Activated CD4-positive, alpha-beta T cell treated with anti-CD3 and anti-CD28 coated beads, Interleukin-10, Interleukin-2, amounts not matched to agents 100 ng/mL and 50 ng/mL, durations not matched to agents 16 hours and 8 hours (primary cell): ENCODE measurements at places on chromosomes 13 and 19.

DNA sequence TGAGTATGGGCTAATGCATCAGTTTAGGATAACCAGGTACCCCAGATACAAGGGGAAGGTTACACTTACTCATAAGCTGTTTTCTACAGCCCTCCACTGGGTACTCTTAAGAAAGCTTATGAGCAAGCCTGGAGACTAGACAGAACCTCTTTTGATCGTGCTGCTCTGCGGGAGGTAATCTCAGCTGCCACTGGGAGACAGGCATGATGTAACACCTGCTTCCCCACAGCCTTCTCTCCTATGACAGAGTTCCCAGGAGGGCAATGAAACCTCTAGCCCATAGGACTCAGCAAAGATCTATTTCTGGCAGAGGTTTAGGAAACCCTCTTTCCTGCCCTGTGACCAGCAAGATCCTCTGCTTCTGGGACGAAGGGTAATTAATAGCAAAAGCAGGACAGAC, 65.6 kb downstream of the WASF3 start:
- no peak for DNase-seq

DNA sequence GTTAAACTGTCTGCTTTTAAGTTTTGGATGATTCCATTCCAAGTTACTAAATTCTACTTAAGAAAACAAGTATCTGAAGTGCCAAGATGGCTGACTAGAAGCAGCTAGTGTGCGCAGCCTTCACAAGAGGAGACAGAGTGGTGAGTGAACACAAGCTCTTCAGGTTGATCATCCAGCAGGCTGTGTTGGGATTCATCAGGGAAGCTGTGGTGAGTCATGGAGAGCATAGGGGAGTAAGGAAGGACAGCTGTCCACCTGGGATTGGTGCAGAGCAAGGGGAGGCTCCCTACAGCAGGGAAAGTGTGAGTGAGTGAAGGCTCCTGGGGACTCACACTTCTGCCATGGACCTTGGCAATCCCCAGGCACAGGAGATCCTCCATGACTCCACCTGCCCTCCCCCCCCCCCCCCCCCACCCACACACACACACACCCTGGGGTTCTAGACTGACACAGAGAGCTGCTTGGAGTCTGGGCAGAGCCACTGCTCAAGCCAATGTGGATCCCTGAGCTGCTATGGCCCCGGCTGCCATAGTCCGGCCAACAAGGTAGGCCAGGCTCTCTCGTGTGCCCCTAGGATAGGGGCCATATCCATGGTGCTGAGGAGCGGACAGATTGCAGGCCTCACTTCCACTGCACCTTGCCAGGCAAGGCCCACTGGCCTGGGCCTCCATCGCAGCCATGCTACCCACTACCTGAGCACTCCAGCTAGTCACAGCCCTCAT, 23.5 kb downstream of the SLC25A15 start:
- no peak for DNase-seq

DNA sequence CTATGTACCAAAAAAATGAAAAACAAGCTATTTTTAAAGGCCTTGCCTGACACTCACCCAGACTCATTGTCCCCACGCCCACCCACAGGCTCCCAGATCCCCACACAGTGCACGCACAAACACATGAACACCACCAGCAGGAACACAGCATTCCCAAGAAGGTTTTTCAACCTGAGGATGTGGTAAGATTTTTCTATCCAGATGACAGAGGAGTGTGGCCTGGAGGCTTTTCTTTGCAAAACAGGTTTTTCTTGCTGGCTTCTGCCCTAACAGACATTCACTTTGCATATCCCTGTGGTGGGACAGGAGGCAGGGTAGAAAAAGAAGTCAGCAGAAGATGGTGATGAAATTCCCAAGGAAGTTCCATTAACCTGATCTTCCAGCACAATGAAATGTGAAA, 97.8 kb downstream of the KLF12 start:
- no peak for DNase-seq

- no peak for DNase-seq
Measured at GRCh38 chr13:38073931-38074330, 204.4 kb upstream of the TRPC4 start.

DNA sequence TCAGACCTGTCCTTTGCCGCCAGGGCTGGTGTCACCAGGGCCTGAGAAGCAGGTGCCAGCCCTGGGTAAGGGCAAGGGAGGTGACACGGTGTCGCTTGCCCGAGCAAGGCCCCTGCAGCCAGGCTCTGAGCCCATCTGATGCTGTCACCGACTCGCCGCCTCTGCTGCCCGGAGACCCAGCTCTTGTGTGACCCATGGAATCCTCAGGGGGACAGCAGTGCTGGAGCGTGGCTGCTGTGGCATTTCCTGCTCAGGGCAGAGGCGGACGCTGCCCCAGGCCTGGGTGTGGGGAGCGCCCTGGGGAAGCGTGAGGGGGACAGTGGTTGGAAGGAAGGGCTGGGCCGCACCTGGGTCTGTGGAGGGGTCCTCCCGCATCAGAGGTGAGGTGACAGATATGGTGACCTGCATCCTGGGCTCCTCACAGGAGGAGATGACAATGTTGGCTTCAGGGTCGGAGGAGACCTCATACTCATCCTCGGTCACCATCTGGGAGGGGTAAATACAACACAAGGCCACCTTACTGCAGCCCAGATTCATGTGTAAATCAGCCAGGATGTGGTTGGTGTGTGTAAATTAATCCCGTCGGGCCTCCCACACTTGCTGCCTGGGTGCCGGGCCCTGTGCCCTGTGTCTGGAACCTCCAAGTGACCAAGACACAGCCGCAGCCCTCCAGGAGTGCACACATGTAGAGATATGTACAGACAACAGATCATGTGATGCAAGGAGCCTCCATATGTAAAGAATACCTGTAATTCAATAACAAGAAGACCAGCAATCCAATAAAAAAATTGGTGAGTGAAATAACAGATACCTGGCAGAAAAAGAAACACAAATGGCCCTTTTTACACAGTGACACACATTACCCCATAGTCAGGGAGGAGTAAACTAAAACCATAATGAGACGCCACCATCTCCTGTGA, 27.6 kb upstream of the MATK start:
- DNase-seq = no peak

DNA sequence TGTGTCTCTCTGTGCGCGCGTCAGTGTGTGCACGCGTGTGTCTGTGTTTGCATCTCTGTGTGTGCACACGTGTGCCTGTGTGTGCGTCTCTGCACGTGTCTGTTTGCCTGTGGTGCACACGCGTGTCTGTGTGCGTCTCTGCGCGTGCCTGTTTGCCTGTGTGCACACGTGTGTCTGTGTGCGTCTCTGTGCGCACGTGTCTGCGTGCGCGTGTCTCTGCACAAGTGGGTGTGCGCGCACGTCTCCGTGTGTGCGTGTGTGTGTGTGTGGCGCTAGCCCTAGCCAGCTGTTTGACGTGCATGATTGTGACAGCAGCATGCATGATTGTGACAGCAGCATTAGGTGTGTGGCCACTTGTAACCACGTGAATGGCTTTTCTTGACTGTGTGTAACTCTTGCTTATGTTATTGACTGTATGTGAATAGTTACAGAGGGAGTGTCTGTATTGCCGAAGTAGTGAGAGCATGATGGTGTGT, 31.1 kb downstream of the ZNF146 start:
- DNase-seq = no peak

DNA sequence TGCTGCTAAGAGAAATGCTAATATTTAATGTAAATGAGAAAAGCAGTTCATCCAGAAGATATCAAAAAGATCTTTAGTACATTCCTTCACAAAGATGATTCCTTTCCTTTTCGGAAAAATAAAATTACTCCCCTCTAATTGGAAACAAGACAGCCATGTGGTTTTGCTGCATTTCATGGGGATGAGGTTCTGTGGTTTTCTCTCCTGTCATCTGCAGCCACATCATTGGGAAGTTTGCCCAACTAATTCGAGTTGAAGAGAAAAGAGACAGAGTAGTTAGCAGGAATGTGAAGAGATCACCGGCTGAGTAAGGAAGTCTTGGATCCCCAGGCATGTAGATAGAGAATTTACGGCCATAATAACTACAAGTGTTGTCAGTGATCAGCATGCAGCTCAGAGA, 122.1 kb downstream of the CYSLTR2 start:
- DNase-seq = no peak

DNA sequence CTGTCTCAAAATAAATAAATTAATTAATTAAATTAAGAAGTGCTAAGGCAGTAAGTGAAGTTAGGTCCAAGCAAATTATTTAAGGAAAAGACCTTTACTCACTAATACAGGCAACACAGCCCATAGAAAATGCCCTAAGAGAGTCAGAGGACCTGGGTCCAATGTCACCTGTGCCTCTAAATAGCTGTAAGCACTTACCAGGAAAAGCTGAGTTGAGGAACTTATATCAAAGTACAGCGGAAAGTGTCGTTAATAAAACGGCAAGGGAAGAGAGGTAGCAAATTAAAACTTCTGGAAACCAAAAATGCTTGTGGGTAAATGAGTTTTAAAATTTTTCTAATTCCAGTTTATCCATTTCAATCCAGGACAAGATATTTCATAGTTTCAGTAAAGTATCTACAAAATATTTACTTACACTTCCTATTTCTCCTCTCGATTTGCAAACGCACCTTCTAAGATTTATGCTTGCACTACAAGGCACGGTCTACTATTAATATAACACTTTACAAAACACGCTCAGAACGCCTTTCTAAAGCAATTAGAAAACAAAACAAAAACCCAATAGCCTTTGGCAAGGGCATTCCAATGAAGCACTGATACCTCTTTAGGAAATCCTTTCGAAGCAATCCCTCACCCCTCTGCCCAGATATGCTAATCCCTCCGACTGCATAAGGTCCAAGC, 963 bp downstream of the VPS36 start:
- DNase-seq = no peak

- DNase-seq = no peak
Measured at GRCh38 chr19:31678421-31678820, 329.2 kb upstream of the TSHZ3 start.

- no peak for DNase-seq
Measured at GRCh38 chr19:51203916-51204315, 21.0 kb upstream of the CD33 start.

- no peak for DNase-seq
Measured at GRCh38 chr19:55451163-55451964, 8.3 kb upstream of the SHISA7 start.

- no peak for DNase-seq
Measured at GRCh38 chr13:66071029-66071428, 1159.1 kb downstream of the PCDH9 start.
